ENCODE measurements at places on chromosomes 12 and 14.

- DNase-seq = no peak
Observed at GRCh38 chr12:31323391-31324115, 2.4 kb downstream of the SINHCAF start.

GRCh38 chr14:99004112-99004511, 267.9 kb downstream of the BCL11B start:
- DNase-seq = no peak

DNA sequence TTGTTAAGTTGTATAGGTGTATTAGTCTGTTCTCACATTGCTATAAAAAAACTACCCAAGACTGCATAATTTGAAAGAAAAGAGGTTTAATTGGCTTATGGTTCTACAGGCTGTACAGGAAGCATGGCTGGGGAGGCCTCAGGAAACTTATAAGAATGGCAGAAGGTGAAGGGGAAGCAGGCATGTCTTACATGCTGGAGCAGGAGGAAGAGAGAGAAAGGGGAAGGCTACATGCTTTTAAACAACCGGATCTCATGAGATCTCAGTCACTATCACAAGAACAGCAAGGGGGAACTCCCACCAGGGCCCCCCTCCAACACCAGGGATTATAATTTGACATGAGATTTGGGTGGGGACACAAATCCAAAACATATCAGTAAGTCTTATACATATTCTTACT, 60.5 kb upstream of the OR10AD1 start:
- DNase-seq = no peak

DNA sequence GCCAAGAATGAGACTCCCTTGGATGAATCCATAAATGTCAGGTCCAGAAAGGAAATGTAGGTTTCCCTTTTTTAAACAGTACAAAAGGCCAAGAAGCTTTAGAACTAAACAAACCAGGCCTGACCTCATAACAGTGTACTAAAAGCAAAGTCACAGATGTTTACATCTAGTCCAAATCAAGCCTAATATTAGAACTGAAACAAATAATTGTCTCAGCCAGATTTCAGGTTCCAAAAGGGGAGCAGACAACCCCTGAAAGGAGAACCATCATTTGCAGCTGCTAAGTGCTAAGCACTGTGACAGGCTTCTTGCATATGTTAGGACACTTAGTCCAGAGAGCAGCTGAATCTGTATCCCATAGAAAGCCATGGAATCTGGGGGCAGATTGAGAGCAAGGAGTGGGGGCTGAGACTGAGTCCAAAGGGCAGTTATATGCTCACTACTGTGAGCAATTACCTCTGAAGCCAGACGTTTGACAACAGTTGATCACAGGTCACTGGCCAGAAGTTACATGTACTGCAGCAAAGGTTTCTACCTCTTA, 90.1 kb downstream of the STXBP6 start:
- DNase-seq = no peak

DNA sequence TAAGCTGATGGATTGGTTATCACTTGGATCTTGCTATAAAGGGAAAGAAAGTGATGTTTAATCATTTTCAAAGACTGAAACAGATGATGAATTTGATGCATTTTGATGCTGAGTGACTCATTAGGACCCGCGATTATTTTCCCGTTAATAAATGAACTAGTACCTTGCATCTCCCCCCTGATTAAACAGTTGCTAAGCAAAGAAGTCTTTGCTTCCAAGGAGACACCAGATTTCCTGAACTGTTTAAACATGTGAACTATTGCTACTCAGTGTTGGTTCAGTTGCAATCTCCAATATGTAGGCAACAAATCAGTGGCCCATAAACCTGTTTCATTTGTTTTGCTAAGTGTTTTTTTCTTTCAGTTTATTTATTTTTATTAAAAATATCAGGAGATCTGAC, 375.2 kb downstream of the AACS start:
- no peak for DNase-seq
